ENCODE measurements at places on chromosomes 6 and 20.

DNA sequence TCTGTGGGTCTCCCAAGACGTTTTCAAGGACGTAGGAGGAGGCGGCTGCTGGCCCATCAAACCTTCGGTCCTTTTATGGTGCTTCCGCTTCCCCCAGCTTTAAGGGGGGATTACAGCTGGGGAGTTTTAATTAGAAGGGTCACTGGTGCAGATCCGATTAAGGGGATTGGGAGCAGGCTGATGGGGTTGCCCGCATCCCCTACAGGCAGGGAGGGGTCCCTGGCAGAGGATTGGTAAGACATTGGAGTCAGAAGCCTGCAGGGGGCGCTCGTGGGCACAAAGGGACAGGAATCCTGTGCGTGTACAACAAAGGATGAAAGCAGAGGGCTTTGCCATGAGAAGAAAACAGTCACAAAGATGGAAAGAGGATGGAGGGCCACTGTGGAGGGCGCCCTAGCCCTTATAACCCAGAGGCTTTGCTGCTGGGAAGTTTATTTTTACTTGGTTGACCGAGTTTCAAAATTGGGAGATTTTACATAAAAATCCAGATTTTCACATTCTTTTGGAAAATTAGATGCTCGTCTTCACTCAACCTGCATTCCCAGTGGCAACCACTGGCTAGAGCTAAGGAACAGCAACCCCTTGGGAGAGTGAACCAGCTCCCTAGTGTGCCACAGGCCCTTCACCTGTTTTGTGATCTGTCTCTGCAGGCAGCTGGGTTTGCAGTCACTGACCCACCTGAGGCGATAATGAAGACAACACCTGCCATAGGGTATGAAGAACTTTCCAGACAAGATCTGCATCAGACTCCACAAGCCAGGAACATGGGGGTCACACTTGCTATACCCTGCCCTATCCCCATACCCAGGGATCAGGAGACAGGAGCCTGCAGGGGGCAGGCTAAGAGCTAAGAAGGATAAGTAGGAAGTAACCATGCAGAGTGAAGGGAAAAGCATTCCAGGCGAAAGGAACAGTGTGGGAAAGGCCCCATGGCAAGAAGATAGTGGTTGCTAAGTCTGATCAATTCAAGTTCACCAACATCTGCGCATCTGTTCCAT is 97.7 kb downstream of the KCNB1 start:
- DNase-seq = peak; percentile 27

DNA sequence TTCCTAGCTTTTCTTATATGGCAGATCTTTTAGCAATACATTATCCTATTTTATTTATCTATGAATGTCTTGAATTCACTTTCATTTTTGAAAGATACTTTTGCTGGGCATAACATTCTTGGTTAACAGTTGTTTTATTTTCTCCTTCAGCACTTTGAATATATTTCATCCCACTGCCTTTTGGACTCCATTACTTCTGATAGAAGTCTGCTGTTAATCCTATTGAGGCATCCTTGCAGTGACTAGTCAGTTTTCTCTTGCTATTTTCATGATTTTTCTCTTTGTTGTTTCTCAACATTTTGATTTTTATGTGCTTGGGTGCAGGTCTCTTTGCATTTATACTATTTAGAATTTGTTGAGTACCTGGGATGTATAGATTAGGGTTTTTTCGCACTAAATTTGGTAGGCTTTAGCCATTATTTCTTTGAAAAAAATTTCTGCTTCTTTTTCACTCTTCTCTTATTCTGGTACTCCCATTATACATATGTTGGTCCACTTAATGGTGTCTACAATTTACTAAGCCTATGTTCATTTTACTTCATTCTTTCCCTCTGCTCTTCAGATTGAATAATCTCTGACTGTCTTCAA is 53.2 kb downstream of the PHACTR3 start:
- DNase-seq = no peak

DNA sequence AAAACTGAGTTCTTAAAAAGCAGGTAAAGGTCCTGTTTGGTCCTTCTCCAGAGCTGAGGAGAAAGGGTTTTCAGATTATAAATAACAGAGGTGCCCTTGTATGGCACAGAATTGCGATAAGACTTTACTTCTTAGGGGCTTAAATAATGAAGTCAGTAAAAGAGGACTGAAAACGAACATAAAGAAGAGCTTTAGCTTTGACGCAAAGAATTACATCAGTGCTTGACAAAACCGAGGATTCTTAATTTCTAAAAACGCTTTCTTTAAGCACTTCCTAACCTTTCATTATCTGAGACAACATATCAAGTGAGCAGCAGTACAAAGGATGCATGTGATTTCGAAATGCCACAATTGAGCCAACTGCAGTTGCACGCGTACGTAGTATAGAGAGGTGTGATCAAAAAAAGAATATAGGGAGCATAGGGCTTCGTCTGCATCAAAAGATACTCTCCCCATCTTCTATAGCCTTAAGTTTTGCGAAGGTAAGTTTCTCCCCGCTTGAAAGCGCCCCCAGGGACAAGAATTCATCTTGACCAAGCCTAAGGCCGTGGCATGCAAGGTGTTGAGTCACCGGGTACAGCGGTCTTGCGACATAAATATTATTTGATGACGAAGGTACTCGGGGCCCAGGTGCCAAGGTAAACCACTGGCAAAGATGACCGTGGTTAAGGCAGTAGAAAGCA is 778 bp upstream of the LOC128125822 start:
- no peak for DNase-seq

- peak; percentile 70 for DNase-seq
Observed at GRCh38 chr6:31462964-31463870, 34.7 kb upstream of the MICB start.

DNA sequence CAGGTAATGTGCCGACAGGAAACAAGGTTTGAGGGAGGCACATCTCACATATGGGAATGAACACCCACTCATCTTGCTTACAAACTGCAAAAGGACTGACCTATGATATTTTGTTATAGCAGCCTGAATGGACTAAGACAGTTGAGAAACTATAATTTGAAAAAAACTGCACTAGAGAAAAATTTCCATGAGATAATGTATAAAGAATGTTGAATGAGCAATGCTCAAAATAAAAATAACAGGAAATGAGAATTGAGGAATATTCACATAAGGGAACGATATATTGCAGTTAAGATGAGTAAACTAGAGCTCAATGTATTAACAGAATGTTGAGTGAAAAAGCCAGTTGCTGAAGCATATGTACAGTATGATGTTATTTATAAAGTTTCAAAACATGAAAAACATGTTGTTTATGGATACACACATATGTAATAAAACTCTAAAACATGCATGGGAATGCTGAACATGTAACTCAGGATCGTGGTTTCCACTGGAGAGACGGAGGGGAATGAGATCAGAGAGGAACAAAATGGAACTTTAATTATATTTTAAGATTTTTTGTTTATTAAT is 6.3 kb upstream of the TBC1D22B start:
- DNase-seq = no peak

DNA sequence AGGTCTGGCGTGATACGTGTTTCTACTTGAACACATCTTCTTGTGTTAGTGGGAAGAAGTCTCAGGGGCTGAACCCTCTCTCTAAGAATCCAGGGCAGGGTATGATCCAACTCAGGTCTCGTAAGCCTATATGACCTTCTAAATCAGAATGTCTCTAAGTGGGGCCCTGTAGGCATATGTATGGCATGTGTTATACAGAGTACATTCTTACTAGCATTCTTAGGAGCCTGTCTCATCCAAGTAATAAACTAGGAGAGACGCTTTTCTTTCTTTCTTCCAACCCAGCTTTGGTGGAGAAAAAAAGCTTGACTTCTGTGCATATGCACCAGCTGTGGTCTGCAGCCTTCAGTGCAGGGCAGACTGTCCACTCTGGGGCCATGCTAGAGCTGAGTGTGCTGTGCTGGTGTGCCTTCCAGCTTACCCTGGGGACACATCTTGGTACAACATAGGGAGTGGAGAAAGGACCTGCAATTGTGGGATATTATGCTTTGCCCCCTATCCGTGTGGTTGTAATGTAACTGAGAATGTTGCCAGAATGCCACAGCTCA is 47.3 kb downstream of the L3MBTL3 start:
- no peak for DNase-seq

GRCh38 chr20:11229772-11230171 is 556.0 kb upstream of the JAG1 start:
- no peak for DNase-seq

All from GM12891 (cell line).